Glutamatergic neuron (in vitro differentiated cells): ENCODE measurements at places on chromosomes 2 and 18. TPM values are rescaled to one million over a fixed set of nuclear protein-coding genes. Genes with fewer than 3 reads are reported as not detected.
A peak's percentile ranks its signal among the peaks of the same experiment; 100 is the strongest.

The MPPE1 gene
- total RNA-seq: 31.8 TPM

The CNTNAP5 gene
- total RNA-seq: 22.0 TPM

The PLB1 gene
- not detected for total RNA-seq

The TEX44 gene
- not detected for total RNA-seq

The NOSTRIN gene
- total RNA-seq: not detected

The EPB41L3 gene
- total RNA-seq: 368 TPM

The FEV gene
- not detected for total RNA-seq

DNA sequence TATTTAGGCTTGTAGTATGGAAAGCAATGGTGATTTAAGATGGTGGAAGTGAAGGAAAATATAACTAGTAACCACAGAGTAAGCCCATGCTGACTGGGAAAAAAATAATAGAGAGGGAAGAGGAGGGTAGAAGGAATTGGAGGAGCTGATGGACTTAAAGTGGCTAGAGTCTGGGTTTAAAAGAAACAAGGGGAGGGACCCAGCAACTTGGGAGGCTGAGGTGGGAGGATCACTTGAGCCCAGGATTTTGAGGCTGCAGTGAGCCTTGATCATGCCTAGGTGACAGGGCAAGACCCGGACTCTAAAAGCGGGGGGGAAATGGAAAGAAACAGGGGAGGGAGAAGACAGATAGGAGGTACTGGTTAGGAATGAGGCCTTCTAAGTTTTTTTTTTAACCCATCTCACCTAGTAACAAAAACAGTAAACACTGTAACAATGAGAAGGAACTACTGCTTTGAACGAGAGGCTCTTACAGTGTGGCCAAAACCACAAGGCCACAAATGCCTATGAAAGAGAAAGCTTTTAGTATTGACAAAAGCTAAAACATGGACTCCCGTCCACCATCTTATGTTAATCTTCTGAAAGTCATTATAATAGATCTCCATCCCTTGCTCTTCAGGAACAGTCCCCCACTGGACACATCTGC, 26.6 kb downstream of the METTL8 start:
- no peak for DNase-seq

DNA sequence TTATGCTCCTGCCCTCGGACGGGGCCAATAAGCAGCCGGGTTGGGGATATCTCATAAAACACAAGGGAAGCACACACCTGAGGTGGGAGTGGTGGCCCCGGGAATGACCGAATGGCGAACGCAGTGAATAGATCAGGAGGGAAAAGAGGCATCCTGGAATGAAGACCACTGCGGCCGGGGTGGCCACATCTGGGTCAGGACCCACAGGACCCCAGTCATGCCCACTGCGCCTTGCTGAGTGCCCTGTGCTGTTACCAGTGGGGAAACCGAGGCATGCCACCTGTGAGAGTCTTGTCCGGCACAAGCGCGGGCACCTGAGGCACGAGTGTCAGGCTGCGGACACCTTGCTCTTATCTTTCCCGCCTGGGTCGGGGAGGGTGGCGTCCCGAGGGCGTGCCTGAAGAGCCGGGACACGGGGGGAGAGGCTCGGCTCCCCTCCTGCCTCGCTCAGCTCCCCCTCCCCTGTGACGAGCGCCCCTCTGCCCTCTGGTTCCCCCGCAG, 1.6 kb downstream of the PDCD1 start:
- DNase-seq: no peak

GRCh38 chr18:36655074-36655473, 173.7 kb downstream of the TPGS2 start:
- no peak for DNase-seq

DNA sequence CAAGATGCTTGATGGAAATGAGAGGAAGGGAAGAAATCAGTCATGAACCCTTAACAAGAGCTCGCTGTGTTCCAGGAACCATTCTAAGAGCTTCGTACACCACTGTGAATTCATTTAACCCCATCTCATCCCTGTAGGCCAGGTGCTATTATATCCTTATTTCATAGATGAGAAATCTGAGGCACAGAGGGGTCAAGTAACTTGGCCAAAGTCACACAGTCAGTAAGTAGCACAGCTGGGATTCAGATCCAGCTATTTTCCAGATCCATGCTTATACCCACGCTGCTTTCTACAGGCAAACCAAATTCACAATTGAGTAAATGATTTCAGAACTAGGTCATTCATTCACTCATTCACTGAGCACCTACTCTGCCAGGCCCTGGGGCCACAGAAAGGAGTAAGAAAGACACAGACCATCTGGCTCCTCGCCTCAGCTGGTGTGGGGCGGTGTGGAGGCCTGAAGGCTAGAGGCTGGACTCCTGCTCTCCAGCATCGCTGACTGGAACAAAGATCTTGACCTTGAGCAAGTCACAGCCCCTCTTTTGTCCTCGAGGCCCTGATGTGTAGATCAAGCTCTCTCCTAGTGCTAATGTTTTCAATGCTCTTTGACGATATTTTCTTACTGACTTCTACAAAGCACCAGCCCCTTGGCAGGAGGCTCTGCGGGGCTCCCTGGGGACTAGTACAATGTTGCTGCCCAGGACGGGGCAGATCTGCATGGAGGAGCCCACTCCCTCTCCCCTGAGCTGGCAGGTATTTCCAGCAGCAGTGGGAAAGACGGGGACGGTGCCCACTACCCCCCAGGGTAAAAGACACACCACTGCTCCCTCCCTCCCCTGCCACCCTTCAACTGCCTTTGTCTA, 26.5 kb downstream of the STEAP3 start:
- no peak for DNase-seq

- no peak for DNase-seq
These were observed 83.3 kb upstream of the MAP4K4 start for GRCh38 chr2:101614127-101614759.

DNA sequence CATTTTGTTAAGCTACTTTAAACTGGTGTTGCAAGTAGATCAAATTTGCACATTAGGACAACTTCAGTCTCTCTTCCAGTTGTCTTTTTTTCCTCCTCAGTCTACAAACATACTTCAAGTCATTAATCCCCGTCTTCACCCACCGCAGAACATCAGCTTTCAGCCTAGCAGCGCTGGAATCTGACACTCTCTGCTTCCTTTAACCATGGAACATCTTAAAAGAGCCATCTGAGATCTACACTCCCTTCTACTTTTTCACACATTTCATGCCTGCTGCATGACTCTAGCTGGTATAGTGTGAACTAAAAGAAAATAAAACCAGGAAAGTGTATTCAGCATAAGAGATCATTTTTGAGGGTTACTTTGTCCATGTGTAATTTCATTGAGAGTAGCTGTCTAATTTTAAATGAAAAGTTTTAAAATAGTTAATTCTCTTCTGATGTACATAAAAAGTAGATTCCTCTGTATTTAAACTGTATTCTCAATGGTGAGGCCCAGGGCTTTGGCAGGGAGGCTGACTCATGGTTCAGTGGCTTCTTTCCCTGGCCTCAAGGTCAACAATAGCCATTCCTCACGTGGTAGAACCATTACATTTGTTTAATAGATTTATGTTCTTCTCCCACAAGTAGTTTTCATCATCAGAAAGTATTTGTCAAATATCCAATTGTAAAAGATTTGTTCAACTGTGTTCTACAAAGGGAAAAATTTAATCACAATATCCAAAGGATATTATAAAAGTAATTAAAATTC, 16.5 kb downstream of the SGPP2 start:
- no peak for DNase-seq

- no peak for DNase-seq
These were observed 93.1 kb downstream of the ZFP36L2 start for GRCh38 chr2:43133336-43133707.

DNA sequence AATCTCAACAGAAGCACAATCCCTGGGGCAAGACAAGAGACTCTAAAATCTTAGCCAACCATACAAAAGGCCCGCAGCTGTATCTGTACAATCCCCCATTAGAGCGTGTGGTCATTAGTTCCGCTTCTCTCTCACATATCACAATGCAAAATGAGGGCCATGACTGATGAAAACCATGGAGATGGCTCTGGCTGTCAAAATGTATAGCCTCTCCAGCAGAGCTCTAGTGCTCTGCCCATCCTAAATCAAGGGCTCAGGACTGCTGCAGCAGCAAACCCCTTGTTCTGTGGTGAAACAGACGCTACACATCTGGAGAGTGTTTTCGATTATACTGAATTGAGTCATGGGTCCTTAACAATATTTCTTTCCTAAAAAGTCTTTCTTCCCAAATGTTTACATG, 221.0 kb downstream of the PID1 start:
- no peak for DNase-seq

DNA sequence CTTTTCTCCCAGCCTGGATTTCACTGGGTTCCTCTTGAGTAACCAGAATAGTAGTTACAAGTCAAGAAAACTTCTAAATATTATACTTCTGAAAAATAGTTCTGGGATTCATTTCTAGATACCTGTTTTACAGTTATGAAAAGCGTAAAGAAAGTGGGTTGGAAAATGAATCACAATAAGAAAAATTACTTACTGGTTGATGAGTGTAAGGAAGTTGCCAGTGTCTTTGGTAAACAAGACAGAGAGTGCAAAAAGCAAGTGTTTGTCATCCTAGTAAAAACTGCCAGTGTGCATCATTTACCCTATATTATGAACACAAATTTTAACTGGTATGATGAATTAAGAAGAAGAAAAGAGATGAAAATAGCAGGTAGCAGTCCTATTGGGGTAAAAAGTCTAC, 88.9 kb downstream of the R3HDM1 start:
- DNase-seq: no peak

DNA sequence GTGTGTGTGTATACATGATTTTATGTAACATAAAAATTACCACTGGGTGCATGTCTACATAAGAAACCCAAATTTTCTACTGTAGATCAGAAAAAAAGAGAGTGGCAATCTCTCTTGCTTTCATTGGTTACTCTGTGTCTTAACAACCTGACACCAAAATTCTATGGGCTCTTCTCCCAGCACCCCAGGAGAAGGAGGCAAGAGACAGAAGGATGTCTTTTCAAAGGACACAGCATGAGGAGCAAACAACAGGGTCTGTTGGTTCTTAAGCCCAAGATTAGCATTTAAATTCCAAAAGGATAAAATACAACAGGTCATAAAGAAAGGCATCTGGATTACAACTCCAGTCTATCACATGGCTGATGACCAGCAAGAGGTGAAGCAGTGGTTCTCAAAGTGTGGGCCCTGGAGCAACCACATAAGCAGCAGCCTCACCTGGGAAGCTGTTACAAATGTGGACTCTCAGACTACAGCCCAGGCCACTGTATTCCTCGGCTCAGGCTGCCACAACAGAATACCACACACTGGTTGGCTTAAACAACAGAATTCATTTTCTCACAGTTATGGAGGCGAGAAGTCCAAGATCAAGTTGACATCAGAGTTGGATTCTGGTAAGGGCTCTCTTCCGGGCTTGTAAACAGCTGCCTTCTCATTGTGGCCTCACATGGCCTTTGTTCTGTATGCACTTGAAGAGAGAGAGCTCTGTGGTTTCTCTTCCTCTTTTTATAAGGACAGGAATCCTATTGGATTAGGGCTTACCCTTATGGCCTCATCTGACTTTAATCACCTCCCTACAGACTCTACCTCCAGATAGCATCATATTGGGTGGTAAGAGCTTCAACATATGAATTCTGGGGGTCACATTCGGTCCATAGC, 79.8 kb upstream of the RNF152 start:
- DNase-seq: no peak

GRCh38 chr2:61536180-61536571, 2.0 kb downstream of the XPO1 start:
- DNase-seq: no peak

GRCh38 chr2:85547089-85547858, 8.3 kb downstream of the MAT2A start:
- no peak for DNase-seq

- DNase-seq: no peak
These were observed 74.4 kb upstream of the ZCCHC2 start for GRCh38 chr18:62448426-62448825.

DNA sequence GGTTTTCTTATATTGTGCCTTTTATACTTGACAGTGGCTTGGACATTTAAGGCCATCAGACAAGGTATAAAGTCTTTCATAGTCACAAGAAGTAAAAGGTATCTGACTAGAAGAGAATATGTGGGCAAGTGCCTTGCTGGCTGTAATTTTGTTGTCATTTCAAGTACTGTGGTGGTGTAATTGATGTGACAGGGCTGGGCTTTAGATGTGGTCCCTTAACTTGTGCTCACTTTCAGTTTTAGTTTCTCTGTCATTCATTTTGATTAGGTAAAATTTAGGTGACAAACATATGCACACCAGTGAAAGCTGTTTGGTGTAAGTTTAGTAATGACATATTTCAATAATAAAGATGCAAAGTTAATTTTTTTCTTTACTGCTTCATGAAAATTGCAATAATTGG, 31.2 kb upstream of the TBR1 start:
- no peak for DNase-seq

GRCh38 chr18:10912790-10913545, 236.4 kb downstream of the PIEZO2 start:
- DNase-seq: peak; percentile 66

GRCh38 chr2:29703336-29703735, 218.1 kb downstream of the ALK start:
- no peak for DNase-seq

GRCh38 chr2:45496869-45497268, 114.2 kb downstream of the SRBD1 start:
- no peak for DNase-seq

DNA sequence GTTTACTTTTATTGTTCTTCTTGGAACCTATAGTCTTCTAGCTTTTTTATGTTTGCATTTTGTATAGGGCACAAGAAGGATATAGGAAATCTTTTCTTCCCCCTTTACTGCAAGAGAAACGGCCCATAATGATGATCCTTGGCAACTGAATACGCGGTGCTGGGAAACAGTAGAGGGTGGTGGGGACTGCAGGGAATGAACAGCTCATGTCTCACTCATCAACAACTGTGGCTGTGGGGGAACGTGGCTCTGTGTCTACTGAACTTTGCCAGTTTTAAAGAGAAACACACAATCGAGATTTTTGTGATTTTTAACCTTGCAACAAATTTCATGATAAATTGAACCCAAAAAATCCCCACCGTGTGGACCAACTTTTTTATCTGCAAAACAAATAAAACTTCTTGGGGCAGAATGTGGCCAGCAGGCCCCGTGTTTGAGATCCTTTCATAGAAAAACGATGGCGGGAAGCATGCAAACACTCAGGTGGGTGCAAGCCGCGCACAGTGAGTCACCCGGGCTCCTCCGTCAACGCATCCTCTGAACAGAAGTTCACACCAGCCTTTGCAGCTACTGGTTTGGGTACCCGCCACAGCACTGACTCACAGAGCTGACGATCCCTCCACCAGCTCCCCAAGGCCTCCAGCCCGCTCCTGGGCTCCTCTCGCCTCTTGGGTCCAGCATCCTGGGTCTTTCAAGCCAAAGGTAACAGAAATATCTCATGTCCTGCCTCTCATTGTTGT, 149.3 kb downstream of the COL6A3 start:
- DNase-seq: no peak

DNA sequence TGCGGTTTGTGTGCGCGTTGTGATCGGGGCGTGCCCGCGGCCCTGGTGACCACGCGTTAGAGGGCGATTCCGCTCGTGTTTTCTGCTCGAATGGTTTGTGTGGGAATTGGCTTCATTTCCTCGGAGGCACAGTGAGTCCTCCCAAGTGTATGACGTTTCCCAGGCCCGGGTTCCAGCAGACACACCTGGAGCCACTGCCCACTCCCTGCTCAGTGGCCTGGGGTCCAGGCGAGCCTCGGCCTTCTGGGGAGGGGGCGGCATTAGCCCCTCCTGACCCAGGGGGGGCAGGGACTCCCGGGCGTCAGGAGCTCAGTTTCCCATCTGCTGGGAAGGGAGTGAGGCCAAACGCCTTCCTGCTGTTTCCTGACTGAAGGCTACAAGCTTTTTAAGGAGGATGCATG, 92.1 kb downstream of the NFATC1 start:
- DNase-seq: no peak

GRCh38 chr18:48548011-48548771, 9.4 kb downstream of the CTIF start:
- DNase-seq: no peak

- DNase-seq: no peak
These were observed 26.6 kb downstream of the PLB1 start for GRCh38 chr2:28522481-28522880.
